Activated CD4-positive, alpha-beta T cell treated with anti-CD3 and anti-CD28 coated beads, Interleukin-2, amount 50 U/mL, for 48 hours (primary cell): ENCODE measurements at places on chromosomes 12 and 14.

DNA sequence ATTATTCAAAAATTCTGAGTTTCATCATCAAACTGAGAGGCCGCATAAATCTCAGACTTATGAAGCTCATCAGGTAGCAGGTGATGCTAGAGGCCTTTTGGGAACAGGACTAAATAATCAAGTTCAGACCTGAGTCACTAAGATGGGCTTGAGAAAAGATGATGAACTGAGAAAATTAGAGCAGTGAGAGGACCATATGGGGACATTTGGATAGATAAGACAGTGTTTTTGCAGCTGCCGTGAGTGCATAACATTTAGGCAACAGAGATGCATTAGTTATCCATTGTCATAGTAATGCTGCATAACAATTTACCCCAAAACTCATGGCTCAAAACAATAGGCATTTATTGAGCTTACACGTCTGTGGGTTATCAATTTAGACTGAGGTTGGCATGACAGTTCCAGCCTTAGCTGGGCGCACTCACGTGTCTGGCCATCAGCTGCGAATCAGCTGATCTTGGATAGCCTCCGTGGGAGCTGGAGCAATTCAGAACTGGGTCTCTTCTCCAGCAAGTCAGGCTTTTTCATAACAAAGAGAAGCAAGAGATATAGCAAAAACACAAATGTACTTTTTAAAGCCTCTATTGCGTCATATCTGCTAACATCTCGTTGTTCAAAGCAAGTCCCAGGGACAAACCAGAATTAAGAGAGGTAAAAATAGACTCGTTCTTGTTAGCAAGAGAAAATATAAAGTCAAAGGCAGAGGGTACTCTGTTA, 72.8 kb downstream of the CAPZA3 start:
- DNase-seq = no peak

DNA sequence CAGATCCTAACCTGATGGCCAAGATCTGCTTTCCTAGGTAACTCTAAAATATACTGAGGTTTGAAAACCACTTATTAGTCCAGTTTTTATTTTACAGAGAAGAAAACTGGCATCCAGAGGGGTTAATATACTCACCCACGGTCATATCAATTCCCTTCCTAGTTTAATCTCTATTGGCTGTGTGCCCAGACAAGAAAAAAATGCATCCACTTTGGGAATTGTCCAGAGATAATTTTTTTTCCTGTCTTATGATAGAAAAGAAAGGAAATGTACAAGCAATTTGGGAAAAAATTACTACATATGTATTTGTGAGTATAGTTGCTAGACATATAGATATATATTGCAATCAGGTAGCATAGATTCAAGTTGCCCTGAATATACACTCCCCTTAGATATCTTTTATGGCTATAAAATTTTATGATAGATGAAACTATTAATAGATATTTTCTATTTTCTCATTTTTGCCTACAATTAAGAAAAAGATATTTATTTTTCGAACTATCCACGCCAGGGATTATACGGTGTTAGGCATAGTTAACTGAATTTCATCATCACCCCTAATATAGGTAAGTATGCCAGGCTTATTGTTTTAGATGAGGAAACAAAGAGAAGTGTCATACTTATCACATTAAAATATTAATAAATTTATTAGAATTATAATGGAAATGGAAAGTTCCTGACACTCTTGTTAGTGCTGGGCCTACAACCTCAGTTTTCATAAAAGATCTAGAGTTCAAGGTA, 100.5 kb upstream of the SLC38A2 start:
- no peak for DNase-seq

- no peak for DNase-seq
Measured at GRCh38 chr12:70549340-70550179, 87.7 kb downstream of the PTPRB start.

DNA sequence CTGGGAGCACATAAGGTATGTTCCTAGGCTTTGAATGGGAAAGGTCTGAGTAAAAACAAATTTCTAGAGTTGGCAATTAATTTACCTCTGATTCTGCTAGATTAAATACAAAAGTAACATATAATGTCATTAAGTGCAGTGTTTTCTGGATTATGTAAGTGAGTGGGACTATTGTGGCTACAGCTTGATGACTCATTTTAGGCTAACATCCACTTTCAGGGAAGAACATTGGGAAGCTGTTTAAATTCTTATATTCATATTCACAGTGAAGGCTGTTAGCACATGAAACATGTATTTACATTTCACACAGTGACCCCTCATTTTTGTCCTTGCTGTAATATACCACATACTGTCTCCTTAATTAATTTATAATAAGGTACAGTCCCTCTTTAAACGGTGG, 13.2 kb upstream of the BMAL2 start:
- no peak for DNase-seq

GRCh38 chr12:88860851-88861250, 280.6 kb upstream of the KITLG start:
- no peak for DNase-seq

DNA sequence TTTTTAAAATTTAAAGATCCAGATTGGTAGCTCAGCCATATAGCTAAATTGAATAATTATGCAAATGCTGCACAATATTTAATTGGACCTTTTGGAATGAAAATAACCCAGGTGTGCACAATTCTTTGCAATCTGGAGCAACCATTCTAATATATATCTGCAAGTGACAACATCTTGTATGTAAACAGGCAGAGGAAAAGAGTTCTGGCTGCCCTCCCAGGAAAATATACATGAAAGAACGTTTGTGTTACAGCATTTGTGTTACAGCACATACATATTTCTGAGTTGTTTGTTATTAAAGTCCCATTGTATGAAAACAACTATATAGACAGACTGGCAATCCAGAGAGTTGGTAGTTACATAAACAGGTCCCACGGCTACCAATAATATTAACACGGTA, 377.5 kb downstream of the DIO2 start:
- no peak for DNase-seq

GRCh38 chr12:128076188-128076587, 190.8 kb upstream of the TMEM132C start:
- DNase-seq = no peak

DNA sequence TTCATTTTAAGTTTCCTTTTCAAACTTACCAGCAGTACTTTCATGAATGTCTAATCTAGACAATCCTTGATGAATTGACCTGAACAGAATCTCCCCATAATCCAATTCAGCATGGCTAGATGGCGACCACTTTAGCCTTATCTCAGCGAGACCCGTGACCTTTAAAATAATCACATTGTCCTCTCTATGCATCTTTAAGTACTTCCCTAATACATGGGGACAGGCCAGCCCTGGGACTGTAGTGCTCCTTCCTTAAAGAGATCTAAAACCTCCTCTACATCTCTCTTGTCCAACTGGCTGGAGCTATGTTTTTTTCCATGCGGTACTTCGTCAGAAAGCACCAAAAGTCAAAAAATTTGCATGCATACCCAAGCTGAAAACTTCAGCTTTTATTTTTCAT, 746.0 kb downstream of the VRK1 start:
- no peak for DNase-seq

DNA sequence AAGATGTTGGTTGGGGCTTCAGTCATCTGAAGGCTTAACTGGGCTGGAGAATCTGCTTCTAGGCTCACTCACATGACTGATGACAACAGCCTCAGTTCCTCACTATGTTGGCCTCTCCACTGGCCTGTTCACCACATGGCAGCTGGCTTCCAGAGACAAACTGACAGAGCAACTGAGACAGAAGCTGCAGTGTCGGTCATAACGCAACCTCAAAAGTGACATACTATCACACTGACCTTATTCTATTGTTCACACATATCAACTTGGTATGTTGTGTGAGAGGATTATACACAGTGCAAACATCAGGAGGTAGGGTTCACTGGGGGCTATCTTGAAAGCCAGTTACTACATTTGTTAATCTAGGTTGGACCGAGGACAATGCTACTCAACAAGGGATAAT, 92.9 kb downstream of the PAWR start:
- DNase-seq = no peak

DNA sequence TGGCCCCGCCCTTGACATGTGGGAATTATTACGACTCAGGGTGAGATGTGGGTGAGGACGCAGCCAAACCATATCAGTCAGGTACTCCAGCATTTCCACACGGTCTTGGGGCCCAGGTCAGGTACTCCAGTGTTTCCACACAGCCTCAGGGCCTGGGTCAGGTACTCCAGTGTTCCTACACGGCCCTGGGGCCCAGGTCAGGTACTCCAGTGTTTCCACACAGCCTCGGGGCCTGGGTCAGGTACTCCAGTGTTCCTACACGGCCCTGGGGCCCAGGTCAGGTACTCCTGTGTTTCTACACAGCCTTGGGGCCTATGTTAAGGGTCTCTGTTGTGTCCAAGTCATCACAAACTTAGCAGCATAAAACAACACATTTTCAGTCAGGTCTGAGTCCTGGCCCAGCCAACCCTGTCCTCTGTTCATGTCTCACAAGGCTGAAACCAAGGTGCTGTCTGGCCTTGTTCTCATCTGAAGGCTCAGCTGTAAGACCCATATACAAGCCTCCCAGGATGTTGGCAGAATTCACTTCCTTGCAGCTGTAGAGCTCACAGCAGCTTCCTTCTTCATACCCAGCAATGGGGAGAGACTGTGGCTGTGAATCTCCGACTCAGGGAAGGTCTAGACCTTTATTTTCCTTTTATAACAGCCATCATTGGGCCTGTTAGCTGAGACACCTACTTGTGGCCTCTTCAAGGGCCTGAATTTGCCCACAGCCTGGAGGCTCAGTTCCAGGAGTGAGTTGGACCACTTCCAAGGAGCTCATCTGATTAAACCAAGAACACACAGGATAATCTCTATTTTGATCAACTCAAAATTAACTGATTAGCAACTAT, 107.6 kb upstream of the SFSWAP start:
- peak; percentile 36 for DNase-seq

- no peak for DNase-seq
Measured at GRCh38 chr12:69024413-69024812, 91.4 kb upstream of the CPM start.

DNA sequence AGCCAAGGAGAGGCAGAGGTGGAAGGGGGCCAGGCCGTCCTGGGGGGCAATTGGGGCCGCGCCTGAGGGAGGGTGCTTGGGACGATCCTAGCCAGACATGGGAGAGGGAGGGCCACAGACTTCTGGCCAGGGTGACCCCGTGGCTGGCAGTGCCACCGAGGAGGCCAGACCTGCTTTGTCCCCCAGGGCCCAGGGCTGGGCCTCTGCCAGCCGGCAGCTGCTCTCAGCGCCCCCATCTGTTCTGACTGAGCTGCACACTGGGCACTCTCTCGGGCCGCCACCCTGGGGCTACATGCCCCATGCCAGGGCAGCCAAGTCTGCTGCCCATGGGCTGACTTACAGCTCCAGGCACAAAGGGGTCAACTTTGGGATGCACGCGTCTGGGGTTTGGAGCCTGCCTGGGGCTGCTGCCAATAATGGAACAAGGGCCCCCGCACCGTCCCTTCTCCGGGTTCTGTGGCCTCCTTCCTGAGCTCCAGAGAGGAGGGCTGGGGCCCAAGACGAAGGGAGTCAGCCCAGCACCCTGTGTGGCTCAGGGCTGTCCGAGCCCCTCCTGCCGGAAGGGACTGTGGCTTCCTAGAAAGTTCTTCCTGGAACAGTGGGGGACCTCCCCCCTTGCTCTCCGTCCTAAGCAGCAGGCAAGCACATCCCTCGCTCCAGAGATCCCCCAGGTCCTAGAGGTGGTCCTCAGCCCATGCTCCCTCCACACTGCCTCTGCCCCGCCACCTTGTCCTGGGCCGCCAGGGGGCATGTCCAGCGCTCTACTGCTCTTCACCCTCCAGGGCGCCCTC, 1.1 kb downstream of the ADSS1 start:
- DNase-seq = no peak

DNA sequence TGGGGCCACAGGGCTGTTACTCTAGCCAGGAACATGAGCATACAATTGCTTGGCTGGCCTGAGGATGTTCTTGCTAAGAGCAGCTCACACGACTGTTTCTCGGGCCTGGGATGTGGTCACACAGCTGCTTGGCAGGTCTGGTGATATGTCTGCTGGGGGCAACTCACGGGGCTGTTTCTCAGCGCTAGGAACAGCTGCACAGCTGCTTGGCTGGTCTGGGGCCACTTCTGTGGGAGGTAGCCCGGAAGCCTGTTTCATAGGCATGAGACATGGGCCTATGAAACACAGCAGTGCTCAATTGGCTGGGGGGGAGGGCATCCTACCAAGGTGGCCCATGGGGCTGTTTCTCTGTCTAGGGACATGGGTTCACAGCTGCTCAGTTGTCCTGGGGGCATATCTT, 73.4 kb upstream of the DDHD1 start:
- no peak for DNase-seq

DNA sequence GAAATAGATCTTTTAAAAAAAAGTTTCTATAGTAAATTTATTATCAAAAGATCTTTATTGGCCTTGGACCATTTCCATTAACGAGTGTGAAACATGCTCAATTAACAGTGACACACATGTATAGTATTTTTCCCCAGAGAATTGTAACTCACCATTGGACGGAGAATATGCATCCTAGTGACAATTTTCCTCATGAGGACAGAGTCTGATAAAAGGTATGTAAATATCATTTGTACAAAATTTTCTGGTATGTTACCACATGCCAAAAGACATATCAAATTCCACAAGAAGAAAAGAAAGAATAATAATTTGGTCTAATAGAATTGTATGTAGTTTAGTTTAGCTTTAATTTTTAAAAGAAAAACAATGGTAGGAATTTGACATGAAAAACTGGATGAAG, 1096.0 kb upstream of the FLRT2 start:
- DNase-seq = no peak

GRCh38 chr14:55889124-55889523, 229.1 kb upstream of the PELI2 start:
- DNase-seq = no peak

GRCh38 chr12:95608252-95609033, 57.2 kb upstream of the USP44 start:
- DNase-seq = no peak

DNA sequence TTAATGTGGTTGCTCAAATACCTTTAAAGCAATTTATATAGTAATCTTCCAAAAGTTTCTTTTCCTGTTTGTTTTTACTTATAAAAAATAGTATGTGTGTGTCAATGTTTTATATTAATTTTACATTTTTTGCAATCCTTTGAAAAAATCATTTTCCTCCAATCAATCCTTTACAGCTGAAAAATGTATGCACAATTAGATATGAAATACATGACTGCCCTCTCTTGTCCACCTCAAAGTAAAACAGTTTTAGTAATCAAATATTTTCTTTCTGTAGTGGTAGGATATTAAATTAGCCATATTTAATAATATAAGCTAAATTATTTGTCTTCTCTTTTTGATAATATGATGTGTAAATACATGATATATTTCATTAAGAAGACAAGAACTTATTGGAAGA, 269.9 kb downstream of the ADAMTS20 start:
- no peak for DNase-seq

GRCh38 chr12:119432949-119433348, 98.4 kb downstream of the CCDC60 start:
- no peak for DNase-seq

GRCh38 chr12:74644681-74645080, 107.0 kb downstream of the ATXN7L3B start:
- DNase-seq = no peak

DNA sequence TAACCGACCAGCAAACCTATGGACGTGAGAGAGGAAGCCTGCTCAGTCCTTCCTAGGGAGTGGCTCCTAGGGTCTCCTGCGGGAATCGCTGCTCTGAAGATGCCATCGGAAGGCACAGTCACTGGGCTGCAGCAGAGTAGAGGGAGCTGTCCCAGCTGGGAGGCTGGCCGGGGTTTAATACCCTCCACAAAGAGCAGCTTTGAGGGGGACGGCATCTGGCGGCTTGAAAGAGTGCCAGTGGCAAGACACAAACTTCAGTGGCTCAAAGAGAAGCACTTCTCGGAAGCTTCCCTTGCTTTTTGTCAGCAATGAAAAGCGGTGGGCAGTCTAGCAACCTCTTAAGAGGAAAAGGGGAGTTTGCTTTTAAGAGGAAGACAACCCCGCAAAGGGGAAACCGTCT, 114.6 kb downstream of the TMEM132C start:
- DNase-seq = no peak
